ENCODE measurements at places on chromosomes 5 and 9.

DNA sequence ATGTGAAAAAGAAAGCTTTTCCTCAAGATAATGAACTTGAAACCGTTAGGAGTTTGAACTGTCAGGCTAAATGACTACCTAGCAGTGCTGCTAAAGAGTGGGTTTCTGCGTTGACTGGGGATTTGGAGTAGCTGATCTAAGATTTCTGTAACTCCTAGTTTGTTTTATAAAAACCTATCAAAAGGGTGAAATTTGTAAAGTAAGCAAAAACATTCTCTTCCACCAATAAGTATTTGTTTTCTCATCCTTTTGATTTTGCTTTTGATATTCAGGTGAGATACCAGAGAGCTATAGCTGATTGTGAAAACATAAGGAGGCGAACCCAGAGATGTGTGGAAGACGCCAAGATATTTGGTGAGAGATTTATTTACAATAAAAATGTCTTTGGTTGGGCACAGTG is 4.1 kb downstream of the GRPEL2 start:
- no peak for DNase-seq

GRCh38 chr9:126833020-126833419 is 27.4 kb upstream of the ZBTB34 start:
- no peak for DNase-seq

GRCh38 chr5:84218546-84218945 is 166.1 kb downstream of the EDIL3 start:
- DNase-seq: no peak

DNA sequence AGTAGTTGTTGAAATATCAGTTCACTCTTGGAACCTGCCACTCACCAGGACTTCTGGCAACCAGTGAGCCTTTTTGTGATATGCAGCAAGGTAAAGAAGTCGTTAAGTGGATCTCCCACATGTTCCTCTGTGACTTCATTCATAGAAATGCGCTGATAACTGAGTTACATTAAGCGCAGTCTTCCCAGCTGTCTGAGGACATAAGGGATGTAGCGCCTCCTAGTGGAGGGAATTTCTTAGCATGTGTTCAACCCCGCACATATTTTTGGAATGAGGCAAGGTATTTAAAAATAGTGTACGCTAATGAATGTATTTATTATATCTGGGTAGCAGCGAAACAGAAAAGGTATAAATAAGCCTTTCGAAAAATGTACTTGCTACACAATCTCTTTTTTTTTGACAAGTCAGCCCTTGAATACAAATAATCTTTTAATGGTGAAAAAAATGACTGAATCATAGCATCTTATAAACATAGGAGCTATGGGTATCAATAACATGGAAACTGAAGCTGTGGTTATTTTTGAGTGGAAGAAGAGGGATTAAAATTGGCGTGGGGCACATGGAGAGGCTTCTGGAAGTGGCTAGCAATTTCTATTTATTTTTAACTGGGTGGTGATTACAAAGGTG is 38.0 kb downstream of the PALM2AKAP2 start:
- DNase-seq: peak; percentile 34

DNA sequence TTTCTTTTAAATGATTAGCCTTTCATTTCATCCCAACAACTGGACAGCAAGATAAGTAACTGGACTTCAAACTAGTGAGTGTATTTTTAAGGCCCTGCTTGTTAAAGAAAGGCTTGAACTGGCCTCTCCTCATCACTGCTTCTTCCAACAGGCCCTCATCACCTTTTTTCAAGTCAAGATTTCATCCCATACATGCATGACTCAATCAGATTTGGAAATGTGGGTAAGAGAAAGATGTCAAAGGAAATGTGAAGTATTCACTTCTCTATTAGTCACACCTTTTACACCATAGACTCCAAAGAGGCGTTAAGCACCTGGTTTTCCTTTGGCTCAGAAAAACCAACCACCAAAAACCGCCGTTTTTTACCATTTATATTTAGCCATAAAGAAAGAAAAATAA is 4.9 kb downstream of the NR4A3 start:
- no peak for DNase-seq

- DNase-seq: no peak
These were observed 221.7 kb downstream of the FGF10 start for GRCh38 chr5:44167540-44167939.

DNA sequence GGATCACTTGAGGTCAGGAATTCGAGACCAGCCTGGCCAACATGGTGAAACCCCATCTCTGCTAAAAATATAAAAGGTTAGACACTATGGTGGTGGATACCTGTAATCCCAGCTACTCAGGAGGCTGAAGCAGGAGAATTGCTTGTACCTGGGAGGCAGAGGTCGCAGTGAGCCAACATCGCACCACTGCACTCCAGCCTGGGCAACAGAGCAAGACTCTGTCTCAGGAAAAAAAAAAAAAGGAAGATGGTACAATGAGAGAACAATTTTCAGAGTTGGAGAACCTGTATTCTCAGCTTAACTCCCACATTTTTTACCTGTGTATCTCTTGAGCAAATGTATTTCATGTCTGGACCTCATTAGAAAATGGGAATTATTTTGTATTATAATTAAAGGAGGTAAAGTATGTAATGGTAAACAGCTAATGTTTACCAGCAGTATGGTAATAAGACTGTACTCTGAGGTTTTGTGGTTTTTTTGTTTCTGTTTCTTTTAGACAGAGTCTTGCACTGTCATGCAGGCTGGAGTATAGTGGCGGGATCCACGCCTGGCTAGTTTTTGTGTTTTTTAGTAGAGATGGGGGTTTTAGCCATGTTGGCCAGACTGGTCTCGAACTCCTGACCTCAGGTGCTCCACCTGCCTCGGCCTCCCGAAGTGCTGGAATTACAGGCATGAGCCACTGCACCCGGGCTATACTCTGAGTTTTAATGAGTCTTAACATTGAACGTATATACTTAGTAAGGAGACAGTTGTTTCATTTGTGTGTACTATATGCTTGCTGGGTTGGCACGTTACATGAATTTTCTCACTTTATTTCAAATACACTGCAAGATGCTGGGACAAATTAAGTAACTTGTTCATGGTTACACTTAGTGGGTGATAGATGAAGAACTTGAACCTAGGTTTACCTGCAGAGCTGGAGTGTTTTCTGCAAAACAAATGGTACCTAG is 16.2 kb downstream of the UHRF2 start:
- no peak for DNase-seq

DNA sequence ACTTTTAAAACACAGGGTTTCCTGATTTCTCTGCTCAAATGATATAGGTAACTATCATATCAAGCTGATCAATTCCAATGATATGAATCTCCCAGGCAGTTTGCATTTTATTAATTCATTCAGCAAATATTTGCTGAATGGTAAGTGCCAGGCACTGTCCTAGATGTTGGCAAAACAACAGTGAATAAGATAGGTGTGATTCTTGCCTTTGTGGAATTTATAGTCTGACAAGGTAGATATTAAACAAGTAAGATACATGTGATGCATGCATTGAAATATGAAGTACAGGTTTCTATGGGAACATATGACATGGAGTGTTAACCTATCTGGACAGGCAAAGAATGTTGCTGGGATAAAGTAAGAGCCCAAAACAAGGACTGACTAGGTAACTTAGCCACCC is 231.8 kb upstream of the DAB2 start:
- DNase-seq: no peak

- DNase-seq: no peak
These were observed 17.0 kb downstream of the MSX2 start for GRCh38 chr5:174741352-174741751.

GRCh38 chr5:168298949-168299348 is 7.5 kb downstream of the WWC1 start:
- no peak for DNase-seq

DNA sequence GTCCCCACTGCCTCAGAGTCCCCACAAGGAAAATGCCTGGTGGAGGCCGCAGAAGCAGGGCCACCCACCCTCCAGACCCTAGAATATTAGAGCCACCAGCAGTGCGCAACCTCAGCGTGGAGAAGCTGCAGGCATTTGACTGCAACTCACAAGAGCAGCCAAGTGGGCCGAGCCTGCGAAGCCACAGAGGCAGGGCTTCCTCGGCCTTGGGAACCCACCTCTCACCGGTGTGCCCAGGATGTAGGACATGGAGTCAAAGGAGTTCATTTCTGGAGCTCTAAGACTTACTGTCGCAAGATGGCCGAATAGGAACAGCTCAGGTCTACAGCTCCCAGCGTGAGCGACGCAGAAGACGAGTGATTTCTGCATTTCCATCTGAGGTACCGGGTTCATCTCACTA is 397.9 kb upstream of the PIK3R1 start:
- no peak for DNase-seq

DNA sequence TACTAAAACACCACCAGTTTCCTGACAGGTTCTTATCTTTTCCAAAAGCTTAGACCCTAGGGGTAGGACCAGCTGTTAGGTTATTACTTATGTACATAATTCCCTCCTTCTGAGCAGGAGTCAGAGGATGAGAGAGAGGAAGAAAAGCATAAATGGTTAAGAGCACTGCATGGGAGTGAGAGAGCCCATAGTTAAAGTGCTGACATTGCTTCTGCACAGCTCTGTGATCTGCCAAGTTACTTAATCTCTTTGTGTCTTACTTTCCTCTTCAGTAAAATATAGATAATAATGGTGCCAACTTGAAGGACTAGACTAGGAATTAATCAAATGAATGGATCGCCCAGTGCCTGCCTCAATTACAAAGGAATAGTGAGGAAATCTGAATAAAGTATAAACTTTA is 66.4 kb downstream of the NRG2 start:
- no peak for DNase-seq

DNA sequence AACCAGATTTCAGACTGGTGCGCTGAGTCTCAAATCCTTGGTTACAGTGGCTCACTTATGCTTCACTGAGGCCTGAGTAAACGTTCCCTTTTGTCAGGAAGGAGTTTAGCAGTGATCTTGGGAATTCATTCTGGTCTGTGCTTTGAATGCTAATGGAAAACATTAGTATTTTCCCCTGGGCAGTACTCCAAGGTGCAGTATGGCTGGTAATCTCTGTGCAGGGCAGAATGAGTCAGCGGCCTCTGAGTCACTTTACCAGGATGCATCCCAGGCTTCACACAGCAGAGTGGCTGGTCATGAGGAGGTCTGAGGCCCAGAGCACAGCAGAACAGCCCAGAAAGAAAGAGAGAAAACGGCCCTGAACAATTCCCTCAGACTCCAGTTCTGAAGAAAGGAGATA is 54.0 kb downstream of the PCA3 start:
- DNase-seq: no peak

- no peak for DNase-seq
These were observed 138.2 kb upstream of the PLPPR1 start for GRCh38 chr9:100890321-100890720.

- no peak for DNase-seq
These were observed 364.6 kb downstream of the DMRT2 start for GRCh38 chr9:1414711-1415131.

GRCh38 chr9:3956081-3956671 is 343.7 kb downstream of the GLIS3 start:
- no peak for DNase-seq

GRCh38 chr9:72407114-72407513 is 42.1 kb upstream of the ZFAND5 start:
- DNase-seq: no peak

DNA sequence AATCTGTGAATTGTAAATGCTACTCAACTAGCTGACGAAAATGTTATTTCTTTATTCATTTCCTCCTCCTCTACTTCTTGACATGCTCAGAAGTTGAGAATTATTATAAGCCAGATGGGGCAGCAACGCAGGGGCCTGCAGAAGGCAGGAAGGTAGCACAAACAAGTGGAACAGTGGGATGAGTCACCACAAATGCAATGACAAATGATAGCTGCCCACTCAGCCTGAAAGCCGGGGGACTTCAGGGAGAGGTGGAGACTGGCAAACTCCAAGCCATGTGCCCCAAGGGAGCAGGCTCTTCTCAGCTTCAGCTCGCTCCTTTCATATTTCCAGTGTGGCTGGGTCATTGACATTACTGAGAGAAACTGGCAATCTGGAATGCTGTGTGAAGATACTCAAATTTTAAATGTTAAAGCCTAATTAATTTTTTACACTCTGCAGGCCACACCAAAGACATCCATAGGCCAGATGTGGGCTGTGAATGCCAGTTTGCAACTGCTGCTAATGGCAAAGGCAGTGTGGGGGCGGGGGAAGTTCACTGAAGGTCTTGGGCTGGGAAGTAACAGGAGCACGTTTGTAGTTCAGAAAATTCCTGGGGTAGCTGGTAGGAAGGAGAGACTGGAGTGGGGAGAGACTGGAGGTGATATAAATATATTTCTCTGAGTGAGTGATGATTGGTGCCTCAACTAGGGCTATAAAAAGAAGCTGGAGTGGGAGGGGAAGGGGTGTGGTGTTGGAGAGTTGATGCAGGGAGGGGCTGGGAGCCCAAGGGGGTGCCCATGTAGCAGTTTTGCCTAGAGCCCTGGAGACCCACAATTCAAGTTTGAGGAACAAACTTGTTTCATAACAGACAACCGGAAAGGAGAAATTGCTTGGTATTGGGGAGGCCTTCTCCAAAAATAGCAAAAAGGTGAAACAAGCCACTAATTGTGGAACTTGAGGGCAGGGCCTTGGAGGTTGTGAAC is 20.8 kb upstream of the ADRB2 start:
- DNase-seq: no peak

DNA sequence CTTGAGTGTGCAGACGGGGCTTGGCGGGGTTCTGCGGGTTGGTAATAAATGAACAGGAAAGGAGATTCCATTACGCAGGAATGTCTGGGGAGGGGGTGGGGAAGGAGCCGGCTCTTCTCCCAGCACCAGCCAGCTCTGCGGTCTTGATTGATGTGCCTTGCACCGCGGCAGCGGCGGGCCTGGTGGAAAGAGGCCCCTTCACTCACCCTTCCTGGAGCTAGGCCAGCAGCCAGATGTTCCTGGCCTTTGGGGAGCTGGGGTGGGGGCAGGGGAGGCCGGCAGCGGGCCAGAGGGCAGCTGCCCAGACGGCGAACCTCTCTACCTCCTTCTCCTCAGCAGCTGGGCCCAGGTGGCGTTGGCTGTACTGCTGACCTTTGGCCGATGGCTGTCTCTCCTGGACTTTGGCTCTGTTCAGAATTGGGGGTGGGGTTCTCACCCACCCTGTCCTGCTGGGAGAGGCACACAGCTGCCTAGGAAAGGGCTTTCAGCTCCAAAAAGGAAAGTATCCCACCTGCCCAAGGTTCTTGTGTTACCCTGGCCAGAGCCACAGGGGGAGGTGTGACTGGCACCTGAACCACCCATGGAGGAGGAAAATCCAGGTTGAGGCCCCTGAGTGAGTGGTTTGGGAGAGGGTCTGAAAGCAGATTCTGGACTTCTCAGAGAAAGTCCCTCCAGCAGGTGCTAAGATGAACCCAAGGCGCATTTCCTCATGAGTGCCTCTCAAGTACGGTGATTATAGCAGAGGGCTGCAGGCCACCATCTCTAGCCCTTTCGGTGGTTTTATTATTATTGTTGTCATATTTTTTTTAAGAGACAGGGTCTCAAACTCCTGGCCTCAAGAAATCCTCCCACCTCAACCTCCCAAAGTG is 58.0 kb upstream of the SYNPO start:
- DNase-seq: no peak

DNA sequence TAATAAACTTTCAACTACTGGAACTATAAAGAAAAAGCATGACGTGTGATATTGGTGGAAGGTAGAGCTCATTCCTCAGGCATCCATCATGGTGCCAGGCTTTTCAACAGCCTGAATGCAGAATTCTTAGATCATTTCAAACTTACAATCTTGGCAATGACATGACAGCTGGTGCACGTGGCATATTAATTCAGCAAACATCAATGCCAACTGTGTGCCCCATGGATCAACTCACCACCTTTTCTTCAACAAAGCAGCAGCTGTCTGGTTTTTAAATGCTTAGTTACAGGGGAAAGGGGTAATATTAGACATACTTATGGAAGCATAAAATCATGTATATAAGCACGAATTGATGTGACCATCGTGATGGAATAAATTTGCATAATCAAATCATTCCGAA is 56.0 kb upstream of the OR13F1 start:
- no peak for DNase-seq

- DNase-seq: no peak
These were observed 88.1 kb downstream of the ANXA1 start for GRCh38 chr9:73239570-73240265.
